ENCODE measurements at places on chromosomes 5 and 9. TPM values are rescaled to one million over a fixed set of nuclear protein-coding genes. Genes with fewer than 3 reads are reported as not detected.

DNA sequence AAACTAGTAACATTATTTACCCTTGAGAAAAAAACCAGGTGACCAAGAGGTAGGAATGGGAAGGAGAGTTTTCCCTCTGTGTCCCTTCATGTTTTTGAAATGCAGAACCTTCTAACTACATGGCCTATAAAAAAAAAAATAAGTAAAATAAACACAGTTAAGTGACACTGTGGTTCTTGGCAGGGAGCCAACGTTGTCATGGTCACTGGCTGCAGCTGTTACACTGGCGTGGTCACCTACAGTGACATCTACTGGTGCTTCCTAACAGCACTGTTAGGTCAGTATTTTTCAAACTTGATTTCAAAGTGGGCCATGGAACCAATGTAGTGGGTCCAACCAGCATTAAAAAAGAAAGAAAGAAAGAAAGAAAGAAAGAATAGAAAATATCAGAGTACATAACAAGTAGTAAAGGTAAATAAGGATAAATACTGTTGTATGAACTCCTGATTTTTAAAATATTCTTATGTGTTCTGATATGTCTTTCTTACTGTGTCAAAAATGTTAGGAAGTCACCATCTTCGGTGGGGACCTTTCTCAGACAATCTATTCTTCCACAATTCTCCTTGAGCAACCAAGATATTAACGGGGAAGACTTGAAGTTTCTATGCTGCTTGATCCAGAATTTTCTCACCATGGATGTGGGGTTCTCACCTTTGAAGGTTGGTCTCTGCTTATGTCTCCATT, 59.1 kb upstream of the PJA2 start:
- DNase-seq = no peak

DNA sequence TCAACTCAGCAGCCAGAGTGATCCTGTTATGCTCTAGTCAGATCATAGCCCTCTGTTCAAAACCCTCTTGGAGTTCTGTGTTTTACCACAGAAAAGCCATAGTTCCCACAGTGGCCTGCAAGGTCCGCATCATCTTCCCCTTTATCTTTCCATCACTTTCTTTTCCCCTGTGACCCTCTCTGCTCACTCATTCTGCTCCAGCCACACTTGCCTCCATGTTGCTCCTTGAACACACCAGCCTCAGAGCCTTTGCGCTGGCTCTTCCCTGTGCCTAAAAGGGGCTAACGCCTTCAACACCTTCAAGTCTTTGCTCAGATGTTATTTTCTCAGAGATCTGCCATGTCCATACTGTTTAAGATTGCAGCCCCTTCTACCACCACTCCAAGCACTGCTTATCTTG, 26.3 kb downstream of the CSF2 start:
- peak; percentile 60 for DNase-seq

- DNase-seq = no peak
Observed at GRCh38 chr5:103128202-103128601, 8.1 kb downstream of the PPIP5K2 start.

The PFN3 gene
- total RNA-seq = not detected

DNA sequence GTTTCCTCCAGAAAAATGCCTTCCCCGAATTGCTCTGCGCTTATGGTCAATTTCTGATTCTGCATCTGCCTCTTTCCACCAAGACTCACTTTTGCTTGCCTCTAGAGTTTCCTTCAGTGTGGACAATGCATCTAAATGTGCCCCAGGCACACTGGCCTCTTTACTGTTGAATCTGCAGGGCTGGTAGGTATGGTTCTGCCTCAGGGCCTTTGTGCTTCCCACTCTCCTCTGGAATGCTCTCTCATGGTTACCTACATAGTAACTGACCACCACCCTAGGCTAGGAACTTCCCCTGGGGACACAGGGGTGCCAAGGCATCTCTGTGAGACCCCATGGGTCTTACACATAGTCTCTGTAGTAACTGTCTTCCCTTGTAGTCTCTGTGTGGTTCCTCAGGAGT, 1258.6 kb downstream of the CDH12 start:
- DNase-seq = no peak

The RXRA gene
- 0.25 TPM for total RNA-seq

DNA sequence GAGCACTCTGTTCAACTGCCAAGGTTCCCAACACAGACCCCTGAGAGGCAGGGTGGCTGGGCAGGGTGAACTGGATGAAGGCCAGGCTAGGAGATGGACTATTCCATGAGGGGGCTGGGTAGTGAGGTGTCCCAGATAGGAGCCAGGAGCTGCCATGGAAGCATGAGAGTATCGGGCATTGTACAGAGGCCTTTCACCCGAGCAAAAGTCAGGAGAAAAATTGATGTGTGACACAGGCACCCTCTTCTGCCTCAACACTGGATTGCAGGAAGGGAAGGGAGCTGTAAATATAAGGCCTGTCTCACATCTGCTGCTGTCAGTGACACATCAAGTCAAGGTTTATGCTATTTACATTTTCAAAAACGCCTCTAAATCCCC, 74.6 kb downstream of the UBAP1 start:
- DNase-seq = no peak

The SURF2 gene
- total RNA-seq = 10.0 TPM

GRCh38 chr9:126703866-126704156, 90.1 kb downstream of the LMX1B start:
- no peak for DNase-seq

The C7 gene
- not detected for total RNA-seq

The SPINK7 gene
- not detected for total RNA-seq

The ADAMTS2 gene
- total RNA-seq = not detected

- no peak for DNase-seq
Observed at GRCh38 chr5:14914623-14915260, 43.2 kb upstream of the ANKH start.

The ZFP37 gene
- total RNA-seq = 1.7 TPM

GRCh38 chr5:35876454-35876853, 19.8 kb downstream of the IL7R start:
- DNase-seq = no peak

The ISL1 gene
- not detected for total RNA-seq

The SIGMAR1 gene
- total RNA-seq = 41.9 TPM

The PCDHGB7 gene
- not detected for total RNA-seq

The FAM221B gene
- total RNA-seq = not detected

Measured in activated naive CD4-positive, alpha-beta T cell treated with anti-CD3 and anti-CD28 coated beads, Interleukin-2, amount 50 U/mL, for 72 hours (primary cell).